ENCODE measurements at places on chromosomes 6 and 20. TPM values are rescaled to one million over a fixed set of nuclear protein-coding genes. Genes with fewer than 3 reads are reported as not detected.
A peak's percentile ranks its signal among the peaks of the same experiment; 100 is the strongest.

- no peak overlapping the region for H3K27ac ChIP-seq
- DNase-seq, result no peak
- H3K4me3 ChIP-seq, result no peak overlapping the region
- H3K27me3 ChIP-seq, result no peaks in the 10 kb centered on the region
- H3K36me3 ChIP-seq, result no peaks in the 10 kb centered on the region
- no peaks in the 10 kb centered on the region for H3K4me1 ChIP-seq
Observed at GRCh38 chr20:52078289-52078688, 113.3 kb downstream of the ZFP64 start.

DNA sequence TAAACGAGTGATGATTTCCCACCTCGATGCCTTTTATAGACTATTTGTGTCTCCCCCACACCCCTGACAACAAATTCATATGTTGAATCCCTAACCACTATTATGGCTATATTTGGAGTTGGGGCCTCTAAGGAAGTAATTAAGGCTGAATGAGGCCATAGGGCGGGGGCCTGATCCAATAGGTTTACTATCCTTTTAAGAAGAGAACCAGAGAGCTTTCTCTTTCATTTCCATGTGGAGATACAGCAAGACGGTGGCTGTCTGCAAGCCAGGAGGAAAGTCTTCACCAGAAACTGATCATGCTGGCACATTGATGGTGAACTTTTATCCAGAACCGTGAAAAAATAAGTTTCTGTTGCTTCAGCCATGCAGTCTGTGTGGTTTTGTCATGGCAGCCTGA, 38.9 kb upstream of the CLIC5 start:
- H3K27me3 ChIP-seq, result no peaks in the 10 kb centered on the region
- H3K36me3 ChIP-seq, result peaks cover 5% of the 10 kb centered on the region
- no peaks in the 10 kb centered on the region for H3K4me1 ChIP-seq
- H3K4me3 ChIP-seq, result no peak overlapping the region
- no peak overlapping the region for H3K27ac ChIP-seq
- DNase-seq, result no peak

DNA sequence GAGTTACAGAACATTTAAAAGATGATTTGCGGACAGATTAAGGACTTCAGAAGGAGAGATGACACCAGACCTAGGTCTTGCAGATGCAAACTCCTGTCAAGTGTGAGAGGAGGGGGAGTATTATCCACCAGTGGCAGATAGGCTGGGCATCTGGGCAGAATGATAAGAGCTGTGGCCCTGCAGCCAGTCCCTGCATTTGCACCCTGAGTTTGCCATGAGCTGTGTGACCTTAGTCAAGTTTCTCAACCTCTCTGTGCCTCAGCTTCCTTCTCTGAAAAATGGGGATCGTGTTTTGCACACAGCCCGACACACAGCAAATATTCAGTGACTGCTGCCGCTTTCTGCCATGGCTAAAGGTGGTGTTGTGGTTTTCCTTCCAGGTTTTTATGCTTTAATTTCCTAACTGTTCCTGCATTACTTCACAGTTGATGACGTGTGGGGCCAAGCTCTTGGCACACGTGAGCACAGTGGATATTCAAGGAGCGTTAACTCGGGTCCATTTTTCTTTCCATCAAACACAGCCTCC, 516.2 kb downstream of the CDH26 start:
- H3K27me3 ChIP-seq, result no peaks in the 10 kb centered on the region
- no peaks in the 10 kb centered on the region for H3K36me3 ChIP-seq
- DNase-seq, result no peak

DNA sequence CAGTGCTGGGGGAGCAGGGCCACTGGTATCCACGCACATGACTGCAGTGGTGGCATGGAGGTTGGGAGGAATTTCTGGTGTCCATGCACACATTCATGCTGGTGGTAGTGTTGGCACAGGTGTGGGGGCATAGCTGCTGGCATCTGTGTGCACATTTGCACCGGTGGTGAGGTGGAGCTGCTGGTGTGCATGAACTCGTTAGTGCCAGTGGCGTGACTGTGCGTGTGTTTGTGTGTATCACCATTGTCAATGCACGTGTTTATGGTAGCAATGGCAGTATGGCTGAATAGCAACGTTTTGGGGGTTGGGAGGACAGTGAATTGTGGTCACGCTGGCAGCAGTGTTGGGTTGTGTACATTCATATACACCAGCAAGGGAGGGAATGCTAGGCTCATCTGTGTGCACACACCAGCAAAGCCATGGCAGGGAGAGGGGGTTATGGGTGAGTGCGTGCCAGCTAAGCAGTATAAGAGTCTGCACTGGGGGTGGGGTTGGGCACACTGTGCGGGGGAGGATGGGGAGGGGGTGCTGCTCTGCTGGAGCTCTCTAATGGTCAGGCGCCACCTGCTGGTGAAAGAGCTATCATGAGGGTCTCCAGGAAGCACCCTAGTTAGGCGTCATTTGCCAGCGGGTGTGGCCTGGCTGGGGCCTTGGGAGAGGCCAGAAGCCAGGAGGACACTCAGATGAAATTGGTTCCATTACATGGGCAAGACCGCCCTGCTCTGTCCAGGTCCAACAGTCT, 626.1 kb upstream of the ID4 start:
- H3K27me3 ChIP-seq, result no peaks in the 10 kb centered on the region
- no peaks in the 10 kb centered on the region for H3K4me1 ChIP-seq
- H3K27ac ChIP-seq, result no peak overlapping the region

DNA sequence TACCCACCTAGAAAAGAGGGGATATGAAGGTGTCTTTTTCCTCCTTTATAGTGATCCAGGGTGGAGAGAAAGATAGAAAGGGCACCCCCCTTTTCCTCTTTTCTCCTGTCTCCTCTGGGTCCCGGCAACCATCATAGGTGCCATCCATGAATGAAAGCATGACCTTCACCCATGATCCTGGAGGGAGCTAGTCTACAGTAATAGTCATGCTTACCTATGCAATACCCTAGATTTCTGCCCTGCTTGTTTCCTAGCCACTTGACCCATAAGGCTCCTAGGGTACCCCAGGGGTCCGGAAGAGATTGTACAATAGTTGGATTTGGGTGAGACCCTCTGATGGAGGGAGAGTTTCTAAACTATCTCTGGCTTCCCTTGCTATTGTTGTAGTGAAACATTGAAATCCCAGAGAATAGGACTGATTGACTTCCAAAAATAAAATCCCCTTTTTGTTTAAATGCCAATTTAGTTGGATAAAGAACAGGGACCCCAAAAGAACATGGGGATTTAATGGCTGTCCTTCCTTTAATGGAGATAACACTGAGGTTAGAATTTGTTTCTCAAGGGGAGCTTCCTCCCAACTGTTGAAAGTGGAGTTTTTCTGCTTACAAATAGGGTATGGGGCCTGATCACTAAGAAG, 366.8 kb upstream of the KHDRBS2 start:
- no peaks in the 10 kb centered on the region for H3K27me3 ChIP-seq
- no peak overlapping the region for H3K27ac ChIP-seq
- no peak overlapping the region for H3K4me3 ChIP-seq
- no peak for DNase-seq

- H3K36me3 ChIP-seq, result no peaks in the 10 kb centered on the region
- H3K4me1 ChIP-seq, result peaks cover 16% of the 10 kb centered on the region
- no peak for DNase-seq
- peaks cover 2% of the 10 kb centered on the region for H3K27me3 ChIP-seq
- peak overlapping the region; percentile 90 for H3K27ac ChIP-seq
Observed at GRCh38 chr6:122482750-122483080, 11.1 kb upstream of the SERINC1 start.

GRCh38 chr6:18488526-18489270, 101.5 kb downstream of the RNF144B start:
- no peak overlapping the region for H3K4me3 ChIP-seq
- H3K27ac ChIP-seq, result no peak overlapping the region
- H3K4me1 ChIP-seq, result peaks cover 4% of the 10 kb centered on the region
- no peak for DNase-seq
- H3K27me3 ChIP-seq, result peaks cover 3% of the 10 kb centered on the region
- H3K36me3 ChIP-seq, result no peaks in the 10 kb centered on the region

GRCh38 chr6:17633465-17634188, 33.5 kb downstream of the FAM8A1 start:
- H3K4me1 ChIP-seq, result peaks cover 3% of the 10 kb centered on the region
- H3K4me3 ChIP-seq, result no peak overlapping the region
- DNase-seq, result no peak
- no peaks in the 10 kb centered on the region for H3K27me3 ChIP-seq

- peaks cover 8% of the 10 kb centered on the region for H3K4me1 ChIP-seq
- no peak overlapping the region for H3K27ac ChIP-seq
- no peak for DNase-seq
Observed at GRCh38 chr6:97049253-97050011, 124.9 kb downstream of the KLHL32 start.

GRCh38 chr6:133921249-133921859, 31.7 kb upstream of the TBPL1 start:
- H3K27me3 ChIP-seq, result peaks cover 3% of the 10 kb centered on the region
- H3K4me1 ChIP-seq, result peaks cover 8% of the 10 kb centered on the region
- peak; percentile 88 for DNase-seq
- H3K36me3 ChIP-seq, result no peaks in the 10 kb centered on the region
- H3K27ac ChIP-seq, result no peak overlapping the region
- no peak overlapping the region for H3K4me3 ChIP-seq

DNA sequence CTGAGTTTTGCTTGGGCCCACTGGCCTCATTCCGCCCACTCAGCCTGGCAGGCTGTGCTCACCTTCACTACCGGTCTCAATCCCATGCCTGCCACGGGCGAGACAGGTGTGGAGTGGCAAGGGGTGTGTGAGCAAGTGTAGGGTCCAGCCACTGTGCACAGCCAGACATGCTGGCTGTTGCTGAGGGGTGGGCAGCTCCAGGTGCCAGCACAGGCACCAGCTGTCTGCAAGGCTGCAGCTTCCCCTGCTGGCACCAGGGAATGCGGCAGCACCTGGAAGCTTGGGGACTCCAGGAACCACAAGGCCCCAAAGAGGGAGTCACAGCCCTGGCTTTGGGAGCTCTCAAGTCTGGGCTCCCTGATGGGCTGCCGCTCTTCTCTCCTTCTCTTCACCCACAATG, 372.7 kb downstream of the CBLN4 start:
- no peaks in the 10 kb centered on the region for H3K27me3 ChIP-seq
- no peak overlapping the region for H3K4me3 ChIP-seq
- H3K36me3 ChIP-seq, result no peaks in the 10 kb centered on the region
- no peak for DNase-seq
- no peak overlapping the region for H3K27ac ChIP-seq

DNA sequence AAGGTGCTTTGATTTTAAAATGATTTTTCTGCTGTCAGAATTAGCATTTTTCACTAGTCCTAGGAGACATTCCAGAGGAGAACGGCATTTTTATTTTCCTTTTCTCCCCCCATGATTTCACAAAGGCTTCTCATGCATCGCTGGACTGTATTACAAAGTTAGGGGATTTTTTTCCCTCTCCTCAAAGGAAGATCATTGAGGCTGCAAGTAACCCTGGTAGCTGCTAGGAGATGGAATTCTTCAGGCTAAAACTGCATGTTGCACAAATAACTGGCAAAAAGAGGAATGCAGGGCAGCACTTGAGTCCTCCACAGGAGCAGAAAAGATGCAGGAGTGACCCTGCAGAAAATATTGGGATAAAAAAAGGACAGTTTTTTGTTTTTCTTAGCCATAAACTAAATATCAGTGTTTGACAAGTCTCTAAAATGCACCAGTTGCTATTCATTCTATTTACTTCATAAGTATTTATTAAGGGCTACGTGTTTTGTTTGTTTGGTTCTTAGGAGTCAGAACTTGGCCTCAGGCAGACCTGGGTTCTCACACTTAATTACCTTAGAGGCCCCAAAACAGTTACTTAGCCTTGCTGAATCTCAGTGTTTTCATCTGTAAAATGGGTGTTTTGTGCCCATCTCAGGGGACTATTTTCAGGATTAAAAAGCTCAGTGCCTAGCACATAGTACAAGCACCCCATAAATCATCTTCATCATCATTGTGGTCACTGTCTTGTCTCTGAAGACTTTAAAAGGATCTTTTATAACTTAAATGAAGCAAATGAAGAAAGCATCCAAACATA, 144.5 kb upstream of the ID4 start:
- no peaks in the 10 kb centered on the region for H3K27me3 ChIP-seq
- H3K4me3 ChIP-seq, result peak overlapping the region; percentile 47
- no peaks in the 10 kb centered on the region for H3K36me3 ChIP-seq
- no peak overlapping the region for H3K27ac ChIP-seq
- DNase-seq, result no peak
- peaks cover 5% of the 10 kb centered on the region for H3K4me1 ChIP-seq

- H3K27me3 ChIP-seq, result no peaks in the 10 kb centered on the region
- H3K36me3 ChIP-seq, result peaks cover 5% of the 10 kb centered on the region
- peak; percentile 51 for DNase-seq
- peaks cover 22% of the 10 kb centered on the region for H3K4me1 ChIP-seq
- no peak overlapping the region for H3K4me3 ChIP-seq
Observed at GRCh38 chr6:138568997-138569396, 69.7 kb upstream of the NHSL1 start.

- peaks cover 4% of the 10 kb centered on the region for H3K36me3 ChIP-seq
- H3K4me3 ChIP-seq, result no peak overlapping the region
- no peak overlapping the region for H3K27ac ChIP-seq
- DNase-seq, result peak; percentile 40
- no peaks in the 10 kb centered on the region for H3K27me3 ChIP-seq
Observed at GRCh38 chr6:161374971-161375873, 101.4 kb upstream of the AGPAT4 start.

DNA sequence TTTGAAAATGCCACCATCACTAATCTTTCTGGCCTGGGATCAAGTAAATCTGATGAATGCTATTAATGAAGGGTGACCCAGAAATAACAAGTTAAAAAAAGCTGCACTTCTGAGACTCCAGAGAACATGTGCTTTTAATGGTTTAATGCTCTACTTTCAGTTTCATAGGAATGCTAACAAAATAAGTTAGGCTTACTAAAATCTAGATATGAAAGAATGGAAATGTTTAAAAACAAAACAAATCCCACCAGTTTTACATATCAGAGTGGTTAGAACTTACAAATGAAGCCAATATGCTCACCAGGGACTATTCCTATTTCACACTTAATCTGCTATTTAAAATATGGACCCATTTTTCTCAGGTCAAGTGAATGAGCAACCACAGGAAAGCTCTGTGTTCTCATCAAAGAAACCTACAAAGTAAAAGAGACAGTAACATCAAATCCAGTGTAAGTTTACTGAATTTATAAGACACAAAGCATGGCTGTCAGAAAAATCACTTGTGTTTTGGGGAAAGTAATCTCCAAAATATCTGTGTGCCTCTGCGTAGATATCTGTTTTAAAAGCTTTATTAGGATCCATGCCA, 40.3 kb downstream of the FYN start:
- peaks cover 7% of the 10 kb centered on the region for H3K27me3 ChIP-seq
- H3K27ac ChIP-seq, result no peak overlapping the region
- H3K4me1 ChIP-seq, result peaks cover 49% of the 10 kb centered on the region
- DNase-seq, result no peak
- no peak overlapping the region for H3K4me3 ChIP-seq
- no peaks in the 10 kb centered on the region for H3K36me3 ChIP-seq

- peaks cover 9% of the 10 kb centered on the region for H3K4me1 ChIP-seq
- no peak overlapping the region for H3K4me3 ChIP-seq
- no peak overlapping the region for H3K27ac ChIP-seq
- H3K36me3 ChIP-seq, result no peaks in the 10 kb centered on the region
Observed at GRCh38 chr20:555976-556385, 12.4 kb upstream of the CSNK2A1 start.

PARD6B gene
- 4.0 TPM for total RNA-seq

DNMT3B gene
- total RNA-seq, result 29.0 TPM

BTNL2 gene
- total RNA-seq, result not detected

RIPPLY2 gene
- 4.9 TPM for total RNA-seq

MOG gene
- not detected for total RNA-seq

HSPA1B gene
- 93.9 TPM for total RNA-seq

GPR63 gene
- 6.6 TPM for total RNA-seq

BPIFB2 gene
- total RNA-seq, result not detected

Data from glutamatergic neuron (in vitro differentiated cells).